ENCODE measurements at places on chromosomes 6 and 20.

- no peak for DNase-seq
These were observed 305.4 kb downstream of the UTRN start for GRCh38 chr6:144590532-144590931.

GRCh38 chr20:62795023-62795761 is 1.1 kb upstream of the MRGBP start:
- peak; percentile 51 for DNase-seq

- DNase-seq, result no peak
These were observed 82.4 kb upstream of the FAM184A start for GRCh38 chr6:119160911-119161310.

GRCh38 chr6:144395826-144396225 is 110.7 kb downstream of the UTRN start:
- no peak for DNase-seq

DNA sequence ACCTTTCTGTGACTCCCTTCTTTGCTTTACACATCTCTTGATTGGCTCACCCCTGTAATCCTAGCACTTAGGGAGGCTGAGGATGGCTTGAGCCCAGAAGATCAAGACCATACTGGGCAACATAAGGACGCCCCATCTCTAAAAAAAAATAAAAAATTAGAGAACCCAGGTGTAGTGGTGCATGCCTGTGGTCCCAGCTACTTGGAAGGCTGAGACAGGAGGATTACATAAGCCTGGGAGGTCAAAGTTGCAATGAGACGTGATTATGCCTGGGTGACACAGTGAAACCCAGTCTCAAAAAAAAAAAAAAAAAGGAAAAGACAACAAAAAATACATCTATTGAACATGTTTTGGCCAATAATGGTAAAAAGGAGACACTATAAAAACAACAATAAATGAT is 37.8 kb downstream of the CHD6 start:
- no peak for DNase-seq

- peak; percentile 75 for DNase-seq
These were observed 8.0 kb upstream of the IER3 start for GRCh38 chr6:30752157-30752927.

DNA sequence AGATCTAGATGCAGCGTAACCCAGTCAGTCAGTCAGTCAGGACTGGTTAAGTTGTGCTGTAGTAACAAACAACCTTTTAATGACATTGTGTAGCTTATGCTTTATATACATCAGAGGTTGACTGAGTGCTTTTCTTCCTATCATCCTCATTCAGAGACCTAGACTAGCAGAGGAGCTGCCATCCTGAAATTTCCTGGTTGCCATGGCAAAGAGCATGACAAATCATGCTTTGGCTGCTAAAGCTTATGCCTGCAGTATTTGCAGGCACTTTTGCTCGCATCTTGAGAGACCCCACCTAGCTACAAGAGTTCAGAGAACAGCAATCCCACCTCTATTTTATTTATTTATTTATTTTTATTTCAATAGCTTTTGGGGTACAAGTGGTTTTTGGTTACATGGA is 244.0 kb downstream of the BTBD3 start:
- DNase-seq, result no peak

DNA sequence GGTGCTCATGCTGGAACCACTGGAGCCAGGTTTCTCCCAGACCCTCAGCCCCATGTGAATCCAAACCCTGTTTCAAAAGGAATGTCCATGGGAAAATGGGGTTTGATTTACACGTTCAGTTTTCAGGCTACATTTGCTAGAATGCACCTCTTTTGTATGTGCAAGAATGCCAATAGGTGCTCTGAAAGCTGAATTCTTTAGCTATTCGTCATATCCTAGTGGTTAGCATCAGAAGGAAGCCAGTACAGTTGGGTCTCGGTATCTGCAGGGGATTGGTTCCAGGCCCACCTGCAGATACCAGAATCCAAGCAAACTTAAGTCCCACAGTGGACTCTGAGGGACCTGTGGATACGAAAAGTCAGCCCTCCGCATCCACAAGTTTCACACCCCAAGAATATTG is 93.4 kb downstream of the UST start:
- DNase-seq, result no peak

DNA sequence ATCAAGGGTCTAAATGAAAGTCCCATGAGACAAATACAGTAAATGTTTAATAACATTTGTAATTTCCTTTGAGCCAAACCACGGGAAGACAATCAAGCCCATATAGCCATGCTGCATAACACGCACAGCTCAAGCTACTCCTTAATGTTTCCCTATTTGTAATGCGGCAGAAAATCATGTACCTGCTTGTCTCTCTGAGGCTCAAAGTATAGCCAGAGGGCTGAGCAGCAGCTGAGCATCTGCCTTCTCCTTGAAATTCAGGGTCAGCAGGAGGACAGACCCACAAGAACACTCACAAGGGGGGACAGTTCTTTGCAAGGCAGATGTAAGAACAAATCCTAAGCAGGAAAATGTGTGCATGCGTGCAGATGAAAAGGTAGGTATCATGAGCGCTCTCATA is 45.8 kb upstream of the JARID2 start:
- no peak for DNase-seq

DNA sequence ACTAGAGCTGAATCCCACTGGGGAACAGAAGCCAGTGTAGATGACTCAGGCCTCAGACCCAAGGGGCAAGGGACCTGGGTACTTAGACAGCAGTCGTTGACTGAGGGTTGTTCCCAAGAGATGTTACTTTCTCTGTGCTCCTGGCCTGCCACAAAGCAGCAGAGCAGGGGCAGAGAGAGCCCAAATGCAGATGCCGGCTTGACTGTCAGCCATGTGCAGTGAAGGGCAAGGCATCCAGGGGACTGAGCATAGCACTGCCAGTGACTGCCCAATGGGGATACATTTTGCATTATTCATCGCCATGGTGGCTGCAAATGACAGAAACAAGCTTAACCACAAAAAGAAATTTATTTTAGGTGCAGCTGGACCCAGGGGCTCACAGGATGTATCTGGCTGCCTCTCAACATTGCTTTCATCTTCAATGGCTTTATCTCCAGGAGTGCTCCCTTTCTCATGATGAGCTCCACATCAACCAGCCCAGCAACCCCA is 7.6 kb upstream of the TP53RK start:
- DNase-seq, result no peak

DNA sequence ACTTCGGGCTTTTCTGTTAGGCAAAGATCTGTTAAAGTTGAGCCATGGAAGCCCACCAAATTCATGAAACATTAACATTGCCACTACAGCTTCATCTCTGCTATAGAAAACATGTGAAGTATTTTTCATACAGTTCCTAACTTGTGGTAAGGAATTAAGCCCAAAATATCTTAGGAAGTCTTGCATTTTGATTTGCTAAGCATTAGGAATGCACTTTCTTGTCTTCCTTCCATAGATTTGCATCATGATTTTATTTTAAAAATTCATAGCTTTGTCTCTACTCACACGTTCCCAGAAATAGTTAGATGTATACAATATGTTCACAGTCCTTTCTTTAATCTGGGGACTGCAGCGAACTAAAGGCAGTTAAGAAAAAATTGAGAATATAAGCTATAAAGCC is 325.6 kb downstream of the CENPW start:
- no peak for DNase-seq

DNA sequence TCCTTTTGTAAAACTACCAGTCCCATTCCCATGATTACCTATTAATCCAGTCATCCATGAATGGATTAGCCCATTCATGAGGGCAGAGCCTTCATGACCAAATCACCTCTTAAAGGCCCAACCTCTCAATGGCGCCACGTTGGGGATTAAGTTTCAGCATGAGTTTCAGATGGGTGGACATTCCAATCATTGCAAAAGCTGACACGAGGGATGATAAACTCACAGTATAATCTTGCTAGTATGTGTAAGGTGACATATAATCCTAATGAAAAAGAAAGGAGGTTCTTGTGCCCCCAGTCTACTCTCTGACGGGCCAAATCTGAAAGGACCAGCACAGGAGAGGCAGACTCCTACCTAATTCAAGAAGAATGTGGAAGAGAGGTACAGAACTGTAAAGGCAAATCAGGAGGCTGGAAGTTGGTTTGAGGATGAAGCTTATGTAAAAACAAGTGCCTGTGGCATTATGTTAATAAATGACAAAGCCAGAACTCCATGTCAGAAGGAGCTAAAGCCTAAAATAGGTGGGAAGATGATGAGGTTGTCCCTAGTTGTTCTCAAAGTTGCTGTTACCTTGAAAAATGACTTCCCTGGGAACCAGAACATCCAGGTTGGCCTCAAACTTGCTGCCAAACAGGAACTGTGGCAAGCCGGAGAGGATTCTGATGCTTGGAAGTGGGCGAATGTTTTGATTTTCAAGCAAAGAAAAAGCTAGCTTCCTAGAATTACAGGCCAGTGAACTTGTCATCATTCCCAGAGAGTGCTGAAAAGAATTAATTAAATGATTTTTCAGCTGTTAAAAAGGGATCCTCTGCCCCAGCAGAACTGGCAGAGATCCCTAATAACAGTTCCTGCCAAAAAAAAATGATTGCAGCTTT is 106.5 kb upstream of the TIAM2 start:
- no peak for DNase-seq

- DNase-seq, result no peak
These were observed 111.3 kb downstream of the OR2B2 start for GRCh38 chr6:27800731-27801373.

- no peak for DNase-seq
These were observed 13.5 kb upstream of the PSMG4 start for GRCh38 chr6:3245216-3245615.

GRCh38 chr6:27720607-27721580 is 191.3 kb downstream of the OR2B2 start:
- no peak for DNase-seq

- no peak for DNase-seq
These were observed 9.4 kb downstream of the FOXP4 start for GRCh38 chr6:41555326-41556300.

DNA sequence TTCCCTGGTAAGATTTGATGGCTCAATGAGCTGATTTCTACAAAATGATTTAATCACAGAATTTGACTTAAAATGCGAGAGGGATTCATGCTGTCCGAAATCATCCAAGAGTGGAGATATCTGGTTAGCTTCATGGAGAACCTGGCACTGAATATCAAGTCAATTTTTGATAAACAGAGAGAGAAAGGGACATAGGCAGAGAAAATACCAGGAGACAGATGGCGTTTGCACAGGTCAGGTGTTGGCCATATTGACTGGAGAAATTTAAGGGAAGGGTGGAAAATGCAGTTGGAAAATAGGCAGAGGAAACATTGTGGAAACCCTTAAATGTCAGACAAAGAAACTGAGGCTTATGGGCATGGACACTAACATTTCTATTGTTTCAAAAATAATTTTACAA is 47.0 kb downstream of the BCAS1 start:
- DNase-seq, result no peak

DNA sequence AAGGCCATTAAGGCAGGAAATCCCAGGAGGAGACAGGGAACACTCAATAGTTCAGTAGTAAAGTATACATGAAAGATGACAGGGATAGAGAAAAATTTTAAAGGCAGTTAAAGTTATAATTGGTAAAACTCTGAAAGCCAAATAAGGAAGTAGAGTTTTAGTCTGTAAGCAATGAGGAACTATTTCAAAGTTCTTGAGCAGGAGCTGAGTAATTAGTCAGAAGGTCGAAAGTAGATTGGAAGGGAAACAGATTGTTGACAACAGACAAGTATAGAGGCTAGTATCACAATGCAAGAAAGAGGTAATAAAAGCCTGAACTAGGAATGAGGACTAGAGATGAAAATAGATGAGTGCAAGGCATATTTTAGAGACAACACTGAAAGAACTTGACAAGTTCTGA is 150.3 kb downstream of the CDK19 start:
- DNase-seq, result peak; percentile 91

GRCh38 chr6:3045369-3045768 is 22.9 kb upstream of the RIPK1 start:
- DNase-seq, result no peak

DNA sequence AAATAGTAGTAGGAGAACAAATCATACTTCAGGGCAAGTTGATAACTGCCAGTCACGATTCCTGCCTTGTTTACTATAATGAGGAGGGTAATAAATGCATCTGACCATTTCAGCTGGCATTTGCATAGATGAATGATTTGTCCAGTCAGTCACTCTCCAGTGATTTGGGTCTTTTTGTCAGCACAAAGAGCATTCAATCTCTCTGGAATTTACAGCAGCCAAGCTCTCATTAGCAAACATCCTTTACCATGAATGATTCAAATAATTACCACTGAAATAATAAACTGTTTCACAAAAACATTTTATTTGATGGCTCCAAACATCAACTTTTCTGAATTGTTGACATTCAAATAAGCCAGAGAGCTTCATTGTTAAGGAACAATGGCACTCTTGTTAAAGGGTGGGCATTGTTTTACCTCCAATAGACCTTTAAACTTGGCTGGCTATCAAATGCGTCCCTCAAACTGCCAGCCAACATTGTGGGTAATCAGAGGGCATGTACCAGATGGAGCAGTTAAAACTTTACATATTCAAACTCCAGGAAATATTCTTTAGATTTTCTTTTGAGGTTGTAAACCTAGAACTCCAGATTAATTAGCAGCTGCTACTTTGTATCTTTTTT is 30.0 kb upstream of the FBXL4 start:
- no peak for DNase-seq

DNA sequence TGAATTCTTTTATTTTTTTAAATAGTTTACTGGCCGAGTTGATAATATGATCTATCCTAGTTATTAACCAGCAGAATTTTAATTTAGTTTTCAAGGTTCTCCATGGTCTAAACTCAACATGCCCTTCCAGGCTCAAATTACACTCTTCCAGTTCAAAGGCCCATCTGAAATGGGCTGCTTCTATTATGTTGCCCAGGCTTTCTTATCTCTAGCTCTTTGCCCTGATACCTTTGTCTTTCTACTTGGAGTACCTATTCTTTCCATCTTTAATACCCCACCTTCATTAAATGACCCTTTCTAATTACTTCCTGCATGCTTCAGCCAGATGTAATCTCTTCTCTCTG is 541.2 kb upstream of the FLRT3 start:
- no peak for DNase-seq

DNA sequence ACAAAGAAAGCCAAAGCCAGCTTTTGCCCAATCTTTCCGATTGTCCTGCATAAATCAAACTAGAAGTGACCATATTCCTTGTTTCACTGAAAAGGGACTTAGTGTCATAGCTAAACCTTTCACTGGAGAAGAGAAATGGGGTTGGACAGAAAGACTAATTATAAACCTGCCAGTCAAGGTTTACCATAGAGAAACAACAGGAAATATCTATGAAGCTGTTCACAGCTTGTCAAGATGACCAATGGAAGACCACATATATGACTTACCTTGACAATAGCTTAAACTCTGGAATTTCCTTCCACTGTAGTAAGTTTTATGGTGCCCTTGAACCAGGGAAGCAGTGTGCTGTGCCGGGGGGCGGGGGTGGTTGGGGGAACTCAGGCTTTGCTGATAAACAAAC is 107.7 kb upstream of the PHACTR1 start:
- no peak for DNase-seq

DNA sequence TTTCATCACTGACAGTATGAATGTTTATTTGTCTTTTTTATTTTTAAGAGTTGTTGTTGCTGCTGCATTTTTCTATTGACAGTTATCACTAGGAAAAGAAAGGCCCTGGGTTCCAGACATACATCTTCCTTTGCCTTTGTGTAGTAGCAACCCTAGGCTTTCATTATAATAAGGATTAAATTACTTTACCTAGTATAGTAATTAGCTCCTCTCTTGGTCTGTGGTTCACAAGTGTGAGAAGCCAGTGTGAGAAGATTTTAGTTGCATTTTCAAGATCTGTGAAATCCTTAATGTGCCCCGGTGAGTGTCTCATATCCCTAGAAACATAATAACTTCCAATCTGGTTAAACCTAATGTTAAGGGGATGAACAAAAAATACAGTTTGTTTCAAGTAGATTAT is 799.3 kb upstream of the MAP3K7 start:
- DNase-seq, result no peak

- no peak for DNase-seq
These were observed 36.7 kb upstream of the NNAT start for GRCh38 chr20:37484331-37484730.

GRCh38 chr20:4112481-4113421 is 97.4 kb upstream of the RNF24 start:
- peak; percentile 1 for DNase-seq
